ENCODE measurements at places on chromosomes 11 and 22.
A peak's percentile ranks its signal among the peaks of the same experiment; 100 is the strongest.

GRCh38 chr11:115656041-115656440, 151.8 kb upstream of the CADM1 start:
- no peak for DNase-seq

- DNase-seq, result no peak
These were observed 237.5 kb downstream of the MIAT start for GRCh38 chr22:26894766-26895485.

- no peak for DNase-seq
These were observed 23.6 kb downstream of the XRRA1 start for GRCh38 chr11:74925281-74925680.

GRCh38 chr22:43377896-43378704, 33.7 kb upstream of the MPPED1 start:
- DNase-seq, result no peak

GRCh38 chr11:46471943-46472661, 80.5 kb upstream of the CHRM4 start:
- DNase-seq, result no peak

- no peak for DNase-seq
These were observed 8.2 kb downstream of the ALX4 start for GRCh38 chr11:44301564-44302271.

GRCh38 chr11:45803971-45804760, 783 bp upstream of the SLC35C1 start:
- DNase-seq, result peak; percentile 33

GRCh38 chr22:29628996-29629902, 25.8 kb downstream of the NF2 start:
- no peak for DNase-seq

DNA sequence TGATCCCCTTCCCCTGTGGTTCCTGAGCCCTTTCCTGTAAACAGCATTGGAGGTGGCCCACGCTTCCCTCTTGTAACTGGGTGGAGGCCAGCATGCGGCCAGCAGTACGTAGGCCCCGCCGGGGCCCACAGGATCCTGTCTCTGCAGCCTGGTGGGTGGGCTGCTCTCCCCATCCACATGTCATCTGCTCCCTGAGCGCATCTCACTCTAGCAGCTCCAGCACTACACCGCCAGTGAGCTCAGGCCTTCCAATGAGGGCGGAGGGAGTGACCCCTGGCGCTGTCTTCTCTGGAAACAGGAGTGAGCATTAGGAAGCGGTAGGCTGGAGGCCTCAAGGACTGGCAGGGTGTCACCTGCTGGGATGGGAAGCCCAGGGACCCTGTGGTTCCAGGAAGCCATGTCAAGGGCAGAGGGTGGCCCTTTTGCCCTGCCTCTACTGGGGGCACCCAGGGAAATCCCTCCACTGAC, 363.9 kb downstream of the TBC1D22A start:
- DNase-seq, result no peak

- DNase-seq, result no peak
These were observed 38.0 kb downstream of the EXT2 start for GRCh38 chr11:44133335-44133946.

DNA sequence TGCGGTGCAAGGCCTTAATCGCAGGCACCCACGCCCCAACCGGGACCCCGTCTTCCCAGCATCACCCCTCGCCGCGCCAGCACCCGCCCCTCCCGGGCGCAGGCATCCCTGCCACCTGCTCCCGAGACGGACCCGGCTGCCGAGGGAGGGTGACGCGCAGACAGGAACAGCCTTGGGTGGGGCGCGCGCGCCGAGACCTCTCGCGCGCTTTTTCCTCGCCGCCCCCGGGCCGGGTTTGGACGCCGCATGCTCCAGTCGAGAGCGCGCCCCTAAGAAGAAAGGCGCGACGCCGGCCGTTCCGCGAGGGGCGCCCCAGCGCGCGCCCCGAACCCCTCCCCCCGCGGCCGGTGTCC, 504 bp downstream of the CFL1 start:
- no peak for DNase-seq

Data from HuH-7.5 (cell line).